MV-4-11 (cell line): ENCODE measurements at places on chromosomes 7 and 10.

DNA sequence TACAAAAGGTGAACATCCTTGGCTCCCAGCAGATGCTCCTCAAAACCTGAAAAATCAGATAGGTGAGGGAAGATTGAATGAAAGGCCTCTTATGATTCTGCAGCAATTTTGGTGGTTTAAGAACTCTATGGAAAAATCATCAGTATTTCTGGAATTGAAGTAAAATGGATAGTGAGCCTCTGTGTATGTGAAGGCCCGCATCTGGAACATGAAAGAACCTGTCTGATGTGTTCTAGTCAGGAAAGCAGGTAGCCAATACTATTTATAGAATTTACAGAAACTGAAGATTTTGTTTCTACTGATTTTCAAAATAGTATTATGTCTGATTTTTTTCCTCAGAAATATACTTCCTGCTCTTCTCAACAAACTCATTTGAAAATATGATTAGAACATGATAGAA is 37.3 kb downstream of the EGFR start:
- no peak for DNase-seq

DNA sequence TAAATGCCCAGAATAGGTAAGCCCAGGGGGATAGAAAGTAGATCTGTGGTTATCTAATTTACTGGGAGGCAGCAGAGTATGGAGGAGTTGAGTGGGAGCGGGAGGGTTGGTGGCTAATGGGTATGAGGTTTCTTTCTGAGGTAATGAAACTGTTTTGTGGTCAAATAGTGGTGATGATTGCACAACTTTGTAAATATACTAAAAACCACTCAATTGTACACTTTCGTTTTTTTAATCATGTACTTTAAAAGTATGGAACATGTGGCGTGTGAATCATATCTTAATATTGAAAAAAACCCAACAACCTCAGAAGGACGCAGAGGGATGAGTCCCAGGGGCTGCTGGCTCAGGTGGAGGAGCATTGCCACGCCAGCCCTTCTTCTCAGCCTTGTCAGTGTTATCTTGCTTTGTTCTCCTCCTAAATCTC is 118.1 kb downstream of the WDR11 start:
- DNase-seq: peak; percentile 92

DNA sequence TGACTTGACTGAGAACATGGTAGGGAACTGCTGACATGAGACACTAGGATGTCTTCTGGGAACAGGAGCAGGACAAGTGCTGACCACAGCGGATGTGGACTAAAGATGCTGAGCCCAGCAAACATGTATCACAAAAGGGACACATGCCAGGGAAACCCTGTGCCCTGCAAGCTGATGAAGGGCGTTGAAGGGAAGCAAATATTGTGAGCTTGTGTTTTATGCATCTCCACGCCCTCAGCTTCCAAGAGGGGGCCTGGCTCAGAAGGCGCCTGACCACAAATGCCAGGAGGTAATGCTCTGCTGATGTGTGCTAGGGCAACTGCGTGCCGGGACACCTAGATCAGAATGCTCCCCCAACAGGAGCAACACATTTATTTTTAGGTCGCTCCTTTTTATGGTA is 207.3 kb downstream of the CXCL12 start:
- no peak for DNase-seq

- no peak for DNase-seq
These were observed 1199.9 kb downstream of the GATA3 start for GRCh38 chr10:9254353-9254752.

- DNase-seq: no peak
These were observed 81.4 kb upstream of the EMX2 start for GRCh38 chr10:117460846-117461765.

- DNase-seq: no peak
These were observed 149.8 kb upstream of the STEAP4 start for GRCh38 chr7:88456490-88456889.

- DNase-seq: peak; percentile 30
These were observed 170.4 kb downstream of the ARID5B start for GRCh38 chr10:62071846-62072281.

DNA sequence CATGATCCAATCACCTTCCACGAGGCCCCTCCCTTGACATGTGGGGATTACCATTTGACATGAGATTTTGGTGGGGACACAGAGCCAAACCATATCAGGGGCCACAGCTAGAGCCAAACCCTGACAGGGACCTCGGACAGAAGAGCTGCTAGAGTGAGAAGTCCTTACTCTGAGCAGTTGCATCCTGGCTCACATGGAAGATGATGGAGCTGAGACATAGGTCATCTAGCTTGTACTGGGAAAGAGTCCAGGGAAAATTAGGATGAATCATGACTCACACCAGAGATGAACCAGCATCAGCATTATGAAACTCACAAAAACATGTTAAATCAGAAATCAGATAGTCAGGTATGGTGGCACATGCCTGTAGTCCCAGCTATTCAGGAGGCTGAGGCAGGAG is 12.8 kb upstream of the FMC1 start:
- no peak for DNase-seq

GRCh38 chr7:134327896-134328295 is 11.2 kb upstream of the SLC35B4 start:
- DNase-seq: peak; percentile 69

- no peak for DNase-seq
These were observed 9.4 kb downstream of the ELFN1 start for GRCh38 chr7:1679326-1679965.

DNA sequence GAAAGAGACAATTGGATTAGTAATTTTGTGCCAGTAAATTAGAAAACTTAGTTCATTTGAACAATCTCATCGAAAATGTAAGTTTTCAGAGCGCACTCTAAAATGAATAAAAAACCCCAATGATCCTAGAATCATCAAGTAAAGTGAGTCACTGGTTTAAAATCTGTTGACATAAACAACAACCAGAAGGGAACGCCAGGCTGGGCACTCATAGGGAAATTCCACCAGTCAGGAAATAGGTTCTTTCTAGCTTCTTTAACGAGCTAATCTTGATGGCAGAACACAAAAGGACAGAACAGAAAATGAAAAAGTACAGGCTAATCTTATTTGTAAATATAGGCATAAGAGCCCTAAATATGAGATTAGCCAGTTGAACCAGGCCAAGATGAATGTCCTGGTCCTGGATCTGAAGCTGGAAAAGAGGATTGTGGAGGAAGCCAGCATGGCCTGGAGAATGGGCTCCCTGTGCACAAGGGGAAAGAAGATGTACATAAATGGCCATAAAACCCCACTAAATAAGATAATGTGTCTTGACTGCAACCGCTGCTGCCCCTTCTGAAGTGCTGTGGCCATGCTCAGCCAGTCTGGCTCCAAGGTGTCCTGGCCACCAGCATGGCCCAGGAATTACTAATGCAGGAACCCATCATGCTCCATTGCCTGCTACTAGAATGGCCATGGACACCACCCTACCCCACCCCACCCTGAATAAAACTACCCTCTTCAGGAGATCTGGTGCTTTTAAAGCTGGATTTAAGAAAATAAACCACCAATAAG is 114.0 kb downstream of the WDFY4 start:
- no peak for DNase-seq

- no peak for DNase-seq
These were observed 14.5 kb downstream of the KLF14 start for GRCh38 chr7:130719541-130719940.

- no peak for DNase-seq
These were observed 12.1 kb downstream of the AP5Z1 start for GRCh38 chr7:4787541-4787940.

DNA sequence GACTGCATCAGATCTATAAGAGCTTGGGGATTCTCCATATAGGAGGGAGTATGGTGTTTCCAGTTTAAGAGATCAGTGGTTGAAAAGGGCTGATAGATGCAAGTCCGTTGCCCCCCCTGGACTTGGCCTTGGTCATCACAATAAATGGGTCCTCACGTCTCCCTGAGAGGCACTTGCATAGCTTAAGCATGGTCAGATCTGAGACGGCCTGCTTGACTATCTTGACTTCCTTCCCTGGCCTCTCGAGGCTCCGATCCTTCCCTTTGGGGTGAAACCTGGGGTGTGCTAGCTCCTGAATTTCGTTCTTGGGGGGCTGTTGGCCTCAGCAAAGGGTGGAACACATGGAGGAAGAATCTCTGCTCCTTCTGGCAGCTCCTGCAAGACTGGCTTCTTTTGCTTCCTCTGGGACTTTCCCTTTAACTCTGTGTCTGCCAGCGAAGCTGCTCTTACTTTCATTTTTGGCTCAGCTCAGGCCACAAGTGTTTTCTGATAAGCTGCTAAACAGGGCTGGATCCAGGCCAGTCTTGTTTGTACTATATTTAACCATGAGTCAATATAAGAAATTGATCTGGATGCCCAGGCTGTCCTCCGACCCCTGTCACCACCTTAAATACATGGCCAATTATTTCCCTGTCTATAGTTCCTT is 11.2 kb upstream of the ZNF485 start:
- peak; percentile 54 for DNase-seq

DNA sequence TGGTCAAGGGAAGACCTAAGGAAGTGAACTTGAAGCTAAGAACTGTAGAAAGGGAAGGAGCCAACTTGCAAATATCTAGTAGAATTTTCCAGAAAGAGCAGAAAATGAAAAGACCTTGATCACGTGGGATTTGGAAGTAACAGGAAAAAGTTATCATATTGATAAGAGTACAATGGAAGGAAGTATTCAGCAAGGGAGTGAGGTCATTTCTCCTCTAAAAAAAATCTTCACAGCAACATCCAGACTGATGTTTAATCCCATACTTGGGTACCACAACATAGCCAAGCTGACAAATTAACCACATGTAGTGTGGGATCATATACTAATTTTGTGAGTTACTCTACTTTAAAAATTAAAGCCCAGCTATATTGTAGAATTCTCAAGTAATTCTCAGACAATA is 207.0 kb upstream of the CXCL12 start:
- no peak for DNase-seq

DNA sequence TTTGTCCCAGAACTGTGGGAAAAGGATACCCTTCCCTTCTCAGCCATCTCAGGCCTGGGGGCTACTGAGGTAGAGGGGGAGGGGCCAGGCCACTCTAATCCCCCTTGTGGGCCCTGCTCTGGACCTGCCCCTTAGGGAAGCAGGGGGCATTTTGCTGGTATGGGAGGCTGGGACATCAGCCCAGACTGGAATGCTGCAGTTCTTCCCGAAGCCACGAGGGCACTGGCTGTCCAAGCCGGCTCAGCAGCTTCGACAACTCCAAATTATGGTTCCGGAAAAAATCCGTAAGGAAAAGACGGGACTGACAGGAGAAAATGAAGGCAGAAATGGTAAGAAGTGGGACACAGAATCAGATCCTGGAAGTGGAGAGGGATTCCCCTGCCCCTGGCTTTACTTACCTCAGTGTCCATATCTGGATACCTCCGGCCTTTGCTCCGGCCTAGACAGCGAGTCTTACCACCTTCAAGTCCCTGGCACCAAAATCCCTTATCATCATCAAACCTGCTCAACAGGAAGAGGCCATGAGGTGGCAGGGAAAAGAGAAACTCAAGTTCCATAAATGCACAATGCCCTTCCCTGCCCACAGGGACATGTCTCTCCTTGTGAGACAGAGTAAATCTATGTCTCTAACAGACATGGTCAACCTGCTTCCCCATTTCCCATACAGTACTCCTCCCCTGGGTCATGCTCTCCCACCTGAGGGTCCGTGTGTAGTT is 9.0 kb downstream of the NDST2 start:
- no peak for DNase-seq

DNA sequence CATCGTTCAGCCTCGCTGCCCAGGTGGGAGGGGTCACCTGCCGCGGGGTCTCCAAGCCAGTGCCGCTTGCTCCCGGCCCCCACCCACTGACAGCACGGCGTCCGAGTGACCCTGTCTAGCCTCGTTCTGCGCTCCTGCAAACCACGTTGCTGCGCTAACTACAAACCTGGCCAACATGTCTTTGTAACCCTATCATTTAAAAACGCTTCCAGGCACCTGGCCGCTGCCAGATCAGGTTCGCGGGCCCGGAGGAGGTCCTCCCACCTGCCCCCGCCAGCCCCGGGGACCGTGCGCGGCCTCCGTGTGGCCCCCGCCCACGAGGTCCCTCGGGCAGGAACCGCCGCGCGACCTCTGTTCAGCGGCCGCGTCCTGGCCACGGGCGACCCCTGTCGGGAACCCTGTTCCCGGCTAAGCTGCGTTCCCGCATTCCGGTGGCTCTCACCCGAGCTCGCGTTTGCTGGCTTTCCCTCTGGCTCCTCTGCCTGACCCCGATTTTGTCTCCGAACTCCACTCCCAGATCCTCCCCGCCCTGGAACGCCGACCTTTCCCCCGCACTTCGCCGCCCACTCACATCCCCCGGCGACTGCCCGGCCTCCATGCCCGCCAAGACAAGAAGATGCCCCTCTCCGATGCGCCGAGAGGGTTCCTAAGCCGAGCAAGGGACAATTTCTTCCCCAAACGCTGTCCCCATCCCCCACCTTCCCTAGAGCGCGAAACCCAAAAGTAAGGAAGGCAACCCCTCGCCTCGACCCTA is 2.4 kb downstream of the SFMBT2 start:
- peak; percentile 46 for DNase-seq

- DNase-seq: no peak
These were observed 614.7 kb downstream of the PTPRN2 start for GRCh38 chr7:157972914-157973313.
